Hematopoietic multipotent progenitor cell (in vitro differentiated cells): ENCODE measurements at places on chromosomes 3 and 15.

DNA sequence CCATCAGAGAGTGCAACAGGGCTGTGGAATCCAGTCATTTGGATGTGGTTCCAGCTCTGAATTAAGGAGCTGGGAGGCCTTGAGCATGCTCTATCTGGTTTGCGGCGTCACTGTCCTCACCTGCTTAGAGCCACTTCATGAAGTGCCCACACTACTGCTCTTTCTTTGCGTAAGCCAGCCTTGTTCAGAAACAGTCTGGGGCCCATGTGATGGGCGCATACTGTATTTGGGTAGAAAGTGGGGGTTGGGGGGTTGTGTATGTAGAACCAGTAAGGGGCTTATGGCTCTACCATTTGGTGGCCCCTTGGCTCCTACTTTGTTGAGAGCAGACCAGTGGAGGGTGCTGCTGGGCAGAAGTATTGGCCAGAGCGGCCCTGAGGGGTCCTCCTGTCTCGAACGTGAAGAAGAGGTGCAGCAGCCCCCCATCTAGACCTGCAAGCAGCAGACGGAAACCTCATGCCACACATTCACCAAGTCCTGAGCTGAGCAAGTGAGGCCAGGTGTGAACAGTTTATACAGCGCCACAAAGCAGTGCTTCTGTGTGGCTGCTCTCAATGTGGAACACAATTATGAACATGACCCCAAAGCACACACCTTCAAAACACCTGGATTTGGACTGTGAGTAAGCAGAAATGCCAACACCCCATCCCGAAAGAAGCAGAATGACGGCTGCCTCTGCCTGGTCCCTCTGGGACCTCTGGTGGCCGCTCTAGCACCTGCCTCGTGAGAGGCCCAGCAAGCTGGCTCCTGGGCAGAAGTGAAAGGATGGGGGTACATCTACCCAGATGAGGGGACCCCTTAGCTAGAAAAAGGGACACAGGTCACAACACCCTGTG is 26.6 kb downstream of the SRPRB start:
- DNase-seq = no peak

GRCh38 chr3:6512172-6512800 is 348.6 kb upstream of the GRM7 start:
- DNase-seq = no peak

- no peak for DNase-seq
Observed at GRCh38 chr15:31438601-31439265, 112.1 kb downstream of the KLF13 start.

GRCh38 chr3:33062866-33063265 is 34.1 kb downstream of the GLB1 start:
- DNase-seq = no peak

DNA sequence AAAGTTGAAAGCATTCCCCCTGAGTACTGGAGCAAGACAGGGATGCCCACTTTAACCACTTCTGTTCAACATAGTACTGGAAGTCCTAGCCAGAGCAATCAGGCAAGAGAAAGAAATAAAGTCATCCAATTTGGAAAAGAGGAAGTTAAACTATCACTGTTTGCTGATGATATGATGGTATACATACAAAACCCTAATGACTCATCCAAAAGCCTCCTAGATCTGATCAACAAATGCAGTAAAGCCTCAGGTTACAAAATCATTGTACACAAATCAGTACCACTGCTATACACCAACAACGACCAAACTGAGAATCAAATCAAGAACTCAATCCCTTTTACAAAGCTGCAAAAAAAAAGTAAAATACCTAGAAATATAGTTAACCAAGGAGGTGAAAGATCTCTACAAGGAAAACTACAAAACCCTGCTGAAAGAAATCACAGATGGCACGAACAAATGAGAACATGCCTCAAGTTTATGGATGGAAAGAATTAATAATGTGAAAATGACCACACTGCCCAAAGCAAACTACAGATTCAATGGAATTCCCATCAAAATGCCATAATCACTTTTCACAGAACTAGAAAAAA is 40.3 kb downstream of the RPL39L start:
- DNase-seq = no peak

- DNase-seq = no peak
Observed at GRCh38 chr3:60388731-60389130, 862.5 kb downstream of the FHIT start.

DNA sequence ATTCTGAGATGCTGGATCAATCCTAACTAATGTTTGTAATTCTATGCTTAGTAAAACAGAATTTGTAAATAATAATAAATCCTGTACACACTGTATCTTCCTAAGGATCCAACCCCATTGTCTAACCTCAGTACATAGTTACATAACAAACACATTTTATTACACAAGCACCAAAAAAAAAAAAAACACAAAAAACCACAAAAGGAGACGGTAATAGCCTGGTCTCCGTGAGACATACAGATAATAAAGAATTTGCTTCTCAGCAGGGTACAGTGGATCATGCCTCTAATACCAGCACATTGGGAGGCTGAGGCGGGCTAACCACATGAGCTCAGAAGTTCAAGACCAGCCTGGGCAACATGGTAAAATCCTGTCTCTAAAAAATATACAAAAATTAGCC is 558.7 kb downstream of the MAGI1 start:
- no peak for DNase-seq

- no peak for DNase-seq
Observed at GRCh38 chr3:5675319-5675718, 487.8 kb downstream of the EDEM1 start.

DNA sequence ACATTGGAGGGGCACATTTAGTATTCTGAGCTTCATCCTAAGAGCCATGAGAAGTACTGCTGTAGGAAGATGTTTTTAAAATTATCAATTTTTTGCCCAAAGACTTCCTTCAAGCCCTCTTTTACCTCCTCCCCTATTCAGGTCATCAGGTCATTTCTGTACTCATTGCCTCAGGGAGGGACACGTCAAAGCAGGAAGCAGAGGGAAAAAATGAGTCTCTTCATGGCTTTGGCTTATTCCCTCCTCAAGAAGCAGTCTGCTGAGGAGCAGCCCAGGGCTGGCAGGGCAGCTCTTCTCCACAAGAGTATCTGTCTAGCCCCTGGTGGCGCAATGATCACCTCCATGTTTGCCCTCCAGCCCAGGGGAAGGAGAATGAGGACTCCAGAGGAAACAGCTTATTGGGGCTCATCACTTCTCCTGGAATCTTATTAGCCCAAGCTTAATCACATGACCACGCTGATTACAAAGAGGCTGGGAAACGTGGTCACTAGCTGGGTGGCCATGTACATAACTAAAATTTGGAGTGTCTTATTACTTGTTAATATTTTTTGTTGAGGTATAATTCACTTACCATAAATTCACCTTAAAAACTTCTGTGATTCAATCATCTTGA is 44.2 kb upstream of the GATA2 start:
- no peak for DNase-seq

GRCh38 chr3:135491491-135492205 is 473.9 kb upstream of the PPP2R3A start:
- DNase-seq = no peak

DNA sequence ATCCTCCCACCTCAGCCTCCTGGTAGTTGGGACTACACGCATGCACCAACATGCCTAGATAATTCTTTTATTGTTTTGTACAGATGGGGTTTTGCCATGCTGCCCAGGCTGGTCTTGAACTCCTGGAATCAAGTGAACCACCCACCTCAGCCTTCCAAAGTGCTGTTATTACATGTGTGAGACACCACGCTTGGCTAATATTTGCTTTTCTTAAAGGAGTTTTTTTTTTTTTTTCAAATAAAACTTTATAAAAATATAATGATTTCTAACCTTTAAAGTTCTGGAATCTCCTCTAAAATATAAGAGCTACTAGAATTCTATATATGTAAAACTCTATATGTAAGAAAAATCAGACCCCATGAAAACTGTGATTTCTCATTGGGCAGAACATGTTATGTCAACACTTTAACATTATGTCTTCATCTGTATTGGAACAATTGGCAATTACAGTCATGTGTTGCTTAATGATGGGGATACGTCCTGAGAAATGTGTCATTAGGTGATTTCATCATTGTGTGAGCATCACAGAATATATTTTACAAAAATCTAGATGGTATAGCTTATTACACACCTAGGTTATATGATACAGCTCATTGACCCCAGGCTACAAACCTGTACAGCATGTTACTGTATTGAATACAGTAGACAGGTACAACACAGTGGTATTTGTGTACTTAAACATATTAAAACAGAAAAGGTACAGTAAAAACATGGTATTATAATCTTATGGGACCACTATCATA is 377.0 kb downstream of the PLCL2 start:
- DNase-seq = no peak

DNA sequence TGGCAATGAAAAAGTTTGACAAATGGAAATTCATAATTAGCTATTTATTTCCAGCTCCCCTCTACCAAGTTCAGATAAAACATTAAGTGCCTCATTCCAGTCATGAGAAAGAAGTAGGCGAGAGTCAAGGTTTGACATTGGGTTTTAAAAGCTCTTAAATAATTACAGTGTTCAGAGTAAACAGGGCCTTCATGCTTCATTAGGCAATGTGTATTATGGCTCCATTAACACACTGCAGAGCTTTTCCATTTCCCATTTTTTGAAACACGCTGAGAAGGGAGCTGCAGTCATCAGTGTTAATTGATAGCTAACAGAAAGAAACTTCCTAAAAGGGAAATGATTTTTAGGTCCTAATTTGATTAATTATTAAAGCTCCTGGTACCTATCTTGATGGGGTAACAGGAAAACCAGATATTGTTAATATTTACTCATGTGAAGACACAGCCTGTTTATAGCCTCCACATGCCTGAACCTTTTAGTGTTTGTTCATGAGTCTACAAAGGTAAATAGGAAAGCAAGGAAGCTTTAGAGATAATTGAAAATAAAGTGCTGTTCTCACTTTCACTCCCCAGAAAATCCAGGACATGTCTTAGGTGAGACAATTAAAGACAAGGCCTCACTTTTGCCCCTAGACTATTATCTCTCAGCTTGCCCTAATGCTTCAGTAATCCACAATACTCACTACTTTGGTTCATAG is 28.7 kb downstream of the SST start:
- DNase-seq = no peak

- peak; percentile 68 for DNase-seq
Observed at GRCh38 chr3:39502838-39503145, 35.3 kb downstream of the MOBP start.

- DNase-seq = peak; percentile 57
Observed at GRCh38 chr3:133506215-133506901, 67.1 kb upstream of the CDV3 start.

- DNase-seq = no peak
Observed at GRCh38 chr15:92651877-92652575, 3.5 kb downstream of the FAM174B start.

- DNase-seq = no peak
Observed at GRCh38 chr3:125683067-125683829, 88.0 kb upstream of the OSBPL11 start.

DNA sequence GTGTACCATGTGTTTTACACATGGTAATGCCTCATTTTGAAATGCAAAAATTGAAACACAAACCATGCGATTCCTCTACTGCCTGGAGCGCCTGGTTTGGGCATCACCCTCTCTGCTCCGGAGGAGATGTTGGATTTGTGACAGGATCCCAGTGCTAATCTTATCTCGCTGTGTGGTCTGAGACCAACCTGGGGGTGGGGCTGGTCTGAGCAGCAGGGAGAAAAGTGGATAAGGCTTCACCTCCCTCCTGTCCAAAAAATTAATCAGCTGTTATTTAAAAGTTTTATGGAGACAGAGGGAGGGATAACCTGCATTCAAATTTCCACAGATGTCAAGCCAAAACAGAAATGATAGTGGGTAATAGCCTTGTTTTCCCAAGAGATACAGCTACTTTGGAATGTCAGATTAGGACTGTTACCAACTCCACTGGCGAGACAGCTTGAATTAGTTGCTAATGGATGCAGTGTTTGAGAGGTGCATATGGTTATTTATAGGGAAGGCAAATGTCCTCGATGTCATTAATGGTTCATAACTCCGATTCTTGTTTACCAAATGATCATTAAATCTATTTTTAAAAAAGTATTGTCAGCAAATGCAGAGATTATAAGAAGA is 54.0 kb upstream of the SKOR1 start:
- no peak for DNase-seq

DNA sequence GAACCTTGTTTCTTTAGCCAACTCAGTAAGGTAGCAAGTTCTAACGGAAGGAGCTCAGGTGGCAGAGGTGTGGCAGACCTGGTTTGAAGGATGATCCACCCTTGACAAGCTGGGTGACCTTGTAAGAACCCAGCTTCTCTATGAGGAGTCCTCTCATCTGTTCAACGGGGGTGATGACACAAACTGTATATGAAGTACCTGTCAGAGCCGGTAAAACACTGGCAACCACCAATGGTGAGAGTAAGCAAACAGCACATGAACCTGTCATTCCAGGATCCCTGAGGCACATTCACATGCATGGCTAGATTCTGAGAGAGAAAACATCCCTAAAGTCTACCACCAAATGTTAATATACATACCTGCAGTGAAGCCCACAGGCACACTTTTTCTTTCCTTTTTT is 2.4 kb downstream of the SCAP start:
- no peak for DNase-seq

DNA sequence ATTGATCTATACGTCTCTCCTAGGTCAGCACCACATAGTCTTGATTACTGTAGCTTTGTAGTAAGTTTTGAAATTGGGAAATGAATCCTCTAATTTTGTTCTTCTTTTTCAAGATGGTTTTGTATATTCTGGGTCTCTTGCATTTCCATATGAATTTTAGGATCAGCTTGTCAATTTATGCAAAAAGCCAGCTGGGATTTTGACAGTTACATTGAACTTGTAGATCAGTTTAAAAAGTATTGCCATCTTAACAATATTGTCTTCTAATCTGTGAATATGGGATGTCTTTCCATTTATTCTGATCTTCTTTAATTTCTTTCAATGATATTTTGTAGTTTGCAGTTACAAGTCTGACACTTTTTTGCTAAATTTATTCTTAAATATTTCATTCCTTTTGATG is 5.6 kb upstream of the PRR23E start:
- DNase-seq = no peak

DNA sequence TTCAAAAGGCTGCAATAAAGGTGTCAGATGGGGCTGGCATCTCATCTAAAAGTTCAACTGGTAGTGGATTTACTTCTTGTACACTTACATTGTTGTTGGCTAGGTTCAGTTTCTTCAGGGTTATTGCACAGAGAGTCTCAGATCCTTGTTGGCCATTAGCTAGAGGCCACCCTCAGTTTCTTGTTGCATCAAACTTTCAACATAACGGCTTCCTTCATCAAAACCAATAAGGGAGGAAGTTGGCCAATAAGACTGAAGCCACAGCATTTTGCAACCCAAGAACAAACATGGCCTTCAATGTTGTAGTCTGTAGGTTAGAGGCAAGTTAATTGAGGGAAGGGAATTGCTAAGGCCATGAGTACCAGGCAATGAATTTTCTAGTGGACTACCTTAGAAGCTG is 218.0 kb downstream of the ZBBX start:
- no peak for DNase-seq

DNA sequence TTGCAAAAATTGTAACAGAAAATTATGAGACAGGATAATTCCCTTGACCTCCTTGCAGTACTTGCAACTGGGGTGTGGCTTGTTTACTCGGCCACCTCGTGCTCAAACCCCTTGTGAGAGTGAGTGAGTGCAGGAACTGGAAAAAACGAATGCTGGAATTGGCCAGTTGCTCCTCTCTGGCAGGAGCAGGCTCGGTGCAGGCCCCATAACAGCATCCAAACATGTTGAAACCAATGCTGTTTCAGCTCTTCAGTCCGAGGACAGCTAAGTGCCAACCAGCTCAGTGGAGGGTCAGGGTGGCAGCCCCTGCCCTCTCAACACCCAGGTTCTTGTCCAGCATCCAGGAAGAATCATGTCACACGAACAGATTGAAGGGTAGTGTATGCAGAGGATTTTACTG is 36.9 kb downstream of the METTL6 start:
- DNase-seq = no peak
